ENCODE measurements at places on chromosomes 4 and X. TPM values are rescaled to one million over a fixed set of nuclear protein-coding genes. Genes with fewer than 3 reads are reported as not detected.

The PCYT1B gene
- total RNA-seq = 1.6 TPM

The RAI2 gene
- total RNA-seq = 17.1 TPM

The NAP1L2 gene
- 3.3 TPM for total RNA-seq

The PGAM4 gene
- total RNA-seq = not detected

The C4orf51 gene
- not detected for total RNA-seq

The RTL3 gene
- total RNA-seq = 0.21 TPM

The TLR7 gene
- total RNA-seq = 1.2 TPM

Data from tibial nerve (tissue), 4 donors.